ENCODE measurements at places on chromosomes 7 and 10. TPM values are rescaled to one million over a fixed set of nuclear protein-coding genes. Genes with fewer than 3 reads are reported as not detected.

The CPEB3 gene
- 0.52 TPM for total RNA-seq

The TEX47 gene
- total RNA-seq = not detected

The CHAT gene
- total RNA-seq = not detected

The LRRC4 gene
- not detected for total RNA-seq

The GPR141 gene
- total RNA-seq = not detected

The MMS19 gene
- 52.2 TPM for total RNA-seq

The TAS2R39 gene
- not detected for total RNA-seq

The CAV1 gene
- 603 TPM for total RNA-seq

The TRPV5 gene
- total RNA-seq = not detected

The SEMA3C gene
- total RNA-seq = 63.0 TPM

The FZD8 gene
- total RNA-seq = 7.0 TPM

The SEMA3D gene
- not detected for total RNA-seq

The PNLIPRP1 gene
- not detected for total RNA-seq

The FRA10AC1 gene
- total RNA-seq = 3.9 TPM

The PON1 gene
- total RNA-seq = 1.0 TPM

The ITPRID1 gene
- not detected for total RNA-seq

The GPR85 gene
- total RNA-seq = not detected

The HIPK2 gene
- 44.2 TPM for total RNA-seq

The STK17A gene
- total RNA-seq = 30.1 TPM

The ABCB1 gene
- not detected for total RNA-seq

The OR9A2 gene
- total RNA-seq = not detected

The PAX4 gene
- not detected for total RNA-seq

The SEPHS1 gene
- 66.7 TPM for total RNA-seq

The VIPR2 gene
- not detected for total RNA-seq

The TUBB8 gene
- total RNA-seq = not detected

The HMX2 gene
- total RNA-seq = not detected

The C10orf105 gene
- total RNA-seq = not detected

The ZPBP gene
- not detected for total RNA-seq

The MARCHF5 gene
- total RNA-seq = 41.8 TPM

The ST8SIA6 gene
- total RNA-seq = not detected

The UBE3C gene
- 76.3 TPM for total RNA-seq

The FAM25C gene
- total RNA-seq = 2.4 TPM

The ABI1 gene
- 51.0 TPM for total RNA-seq

The NEBL gene
- total RNA-seq = 8.2 TPM

The FAM24B gene
- 16.5 TPM for total RNA-seq

The GNAT3 gene
- total RNA-seq = not detected

The SLC13A1 gene
- not detected for total RNA-seq

The ARPC1A gene
- 129 TPM for total RNA-seq

The SLF2 gene
- total RNA-seq = 10.9 TPM

The HILPDA gene
- 25.9 TPM for total RNA-seq

The PKD2L1 gene
- 0.06 TPM for total RNA-seq

The PLAU gene
- total RNA-seq = 106 TPM

Data from A549 treated with ZK216348 at 1 μM for 4 hours (cell line).